ENCODE measurements at places on chromosomes 2 and 18.
A peak's percentile ranks its signal among the peaks of the same experiment; 100 is the strongest.

GRCh38 chr2:179429060-179429471 lies 164.4 kb upstream of the SESTD1 start:
- DNase-seq, result no peak

DNA sequence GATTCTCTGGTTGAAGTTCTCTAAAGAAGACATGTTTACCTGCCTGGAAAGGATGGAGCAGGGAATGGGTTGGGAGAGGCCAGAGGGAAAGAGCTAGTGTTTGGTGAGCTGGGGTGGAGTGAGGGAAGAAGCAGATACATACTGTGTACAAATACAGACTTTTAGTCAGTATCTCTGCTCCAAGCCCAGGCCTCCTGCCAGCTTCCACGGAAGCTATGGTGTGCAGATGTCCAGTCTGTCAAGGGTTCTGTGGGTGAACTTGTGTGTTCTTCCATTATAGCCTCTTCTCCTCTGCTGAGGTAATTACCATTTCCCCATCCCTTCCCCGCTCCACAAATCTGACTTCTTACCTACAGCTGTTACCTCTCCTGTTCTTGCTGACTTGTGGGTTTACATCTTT lies 208.6 kb downstream of the HRH4 start:
- no peak for DNase-seq

GRCh38 chr2:62178741-62179271 lies 17.1 kb upstream of the B3GNT2 start:
- DNase-seq, result no peak

GRCh38 chr2:68726608-68727367 lies 7.8 kb upstream of the ARHGAP25 start:
- DNase-seq, result peak; percentile 70

DNA sequence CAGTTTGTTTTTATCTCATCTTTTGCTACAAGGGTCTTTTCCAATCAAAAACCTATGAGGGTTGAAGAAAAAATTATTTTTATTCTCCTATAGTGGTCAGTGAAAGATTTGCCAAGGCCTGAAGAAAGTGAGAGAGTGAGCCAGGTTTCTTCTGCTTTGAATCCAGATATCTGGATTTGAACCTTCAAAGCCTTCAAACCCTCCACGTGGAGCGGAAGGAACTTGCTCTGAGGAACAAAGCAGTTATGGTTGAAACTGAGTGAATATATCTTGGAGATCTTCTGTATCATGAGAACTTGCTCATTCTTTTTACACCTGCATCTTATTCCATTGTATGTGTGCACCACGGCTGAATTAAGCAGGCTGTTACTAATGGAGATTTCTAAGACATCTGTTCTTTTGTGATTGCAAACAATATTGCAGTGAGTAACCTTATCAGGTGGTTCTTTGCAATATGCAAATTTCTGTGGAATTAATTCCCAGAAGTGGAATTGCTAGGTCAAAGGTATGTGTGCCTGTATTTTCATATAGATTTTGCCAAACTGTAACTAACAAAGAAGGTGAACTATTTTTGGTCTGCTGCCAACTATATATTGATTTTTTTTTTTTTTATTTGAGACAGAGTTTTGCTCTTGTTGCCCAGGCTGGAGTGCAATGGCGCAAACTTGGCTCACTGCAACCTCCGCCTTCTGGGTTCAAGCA lies 147.9 kb downstream of the B3GNT2 start:
- DNase-seq, result no peak

GRCh38 chr2:38415728-38416291 lies 38.7 kb upstream of the ATL2 start:
- no peak for DNase-seq

GRCh38 chr2:14982790-14983189 lies 350.3 kb downstream of the LRATD1 start:
- no peak for DNase-seq

Data from effector memory CD8-positive, alpha-beta T cell (primary cell).